ENCODE measurements at places on chromosomes 7 and 10.
A peak's percentile ranks its signal among the peaks of the same experiment; 100 is the strongest.

GRCh38 chr10:30036341-30036740 is 23.0 kb downstream of the JCAD start:
- no peak for DNase-seq

GRCh38 chr7:38962028-38962427 is 15.7 kb upstream of the POU6F2 start:
- DNase-seq = no peak

DNA sequence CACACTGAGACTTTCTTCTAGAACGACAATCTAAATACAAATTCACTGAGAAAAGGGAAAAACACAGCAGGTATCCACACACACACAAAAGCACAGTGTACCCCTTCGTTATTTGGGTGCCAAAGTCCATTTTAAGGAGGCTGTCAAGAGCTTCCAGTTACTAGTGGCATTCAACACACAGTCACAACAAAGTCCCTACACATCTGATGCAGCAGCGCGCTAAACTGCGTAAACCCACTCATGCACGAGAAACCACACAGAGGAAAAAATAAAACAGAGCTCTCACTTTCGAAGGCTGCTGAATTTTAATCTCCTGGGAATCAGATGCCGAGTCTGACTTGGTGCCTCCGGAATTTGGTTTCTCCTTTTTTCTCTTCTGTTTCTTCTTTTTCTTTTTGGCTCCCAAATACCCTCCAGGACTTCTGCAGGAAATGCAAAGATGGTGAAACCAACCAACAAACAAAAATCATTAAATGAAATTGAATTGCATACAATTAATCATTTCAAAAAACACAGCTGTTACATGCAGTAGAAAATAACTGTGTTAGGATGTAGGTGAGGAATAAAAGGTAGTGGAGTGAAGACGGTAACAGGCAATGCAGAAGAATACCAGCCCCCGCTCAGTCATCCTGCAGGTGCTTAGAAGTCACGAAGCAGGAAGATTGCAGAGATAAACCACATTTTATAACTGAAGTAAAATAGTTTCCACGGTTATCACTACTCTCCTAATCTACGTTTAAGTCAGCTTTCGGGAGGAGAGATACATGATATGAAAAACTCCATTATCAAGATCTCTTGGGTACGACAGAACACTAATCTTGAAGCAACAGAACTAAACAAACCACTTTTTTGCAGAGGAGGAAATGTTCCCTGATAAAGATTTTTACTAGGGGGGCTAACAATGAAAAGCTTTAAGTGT is 27.1 kb downstream of the NMT2 start:
- DNase-seq = peak; percentile 74

GRCh38 chr7:157753713-157754415 is 417.1 kb downstream of the DNAJB6 start:
- DNase-seq = no peak

DNA sequence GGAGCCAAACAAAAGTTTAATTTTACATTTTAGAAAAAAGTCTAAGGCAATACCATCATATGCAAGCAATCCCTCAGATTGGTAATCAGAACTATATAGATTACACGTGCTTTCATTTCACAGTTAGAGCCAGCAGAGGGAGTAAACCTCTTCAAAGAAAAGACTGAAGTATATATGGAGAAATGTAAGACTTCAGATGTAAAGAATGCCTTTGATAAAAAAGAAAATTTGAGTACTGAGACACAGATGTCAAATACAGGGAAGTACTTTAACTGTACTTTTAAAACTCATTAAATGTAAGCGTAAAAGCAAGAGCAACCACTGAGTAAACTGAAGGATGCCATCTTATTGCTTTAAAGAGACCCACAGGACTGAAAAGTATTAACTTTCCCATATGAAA is 101.4 kb upstream of the FAM133B start:
- DNase-seq = peak; percentile 62

DNA sequence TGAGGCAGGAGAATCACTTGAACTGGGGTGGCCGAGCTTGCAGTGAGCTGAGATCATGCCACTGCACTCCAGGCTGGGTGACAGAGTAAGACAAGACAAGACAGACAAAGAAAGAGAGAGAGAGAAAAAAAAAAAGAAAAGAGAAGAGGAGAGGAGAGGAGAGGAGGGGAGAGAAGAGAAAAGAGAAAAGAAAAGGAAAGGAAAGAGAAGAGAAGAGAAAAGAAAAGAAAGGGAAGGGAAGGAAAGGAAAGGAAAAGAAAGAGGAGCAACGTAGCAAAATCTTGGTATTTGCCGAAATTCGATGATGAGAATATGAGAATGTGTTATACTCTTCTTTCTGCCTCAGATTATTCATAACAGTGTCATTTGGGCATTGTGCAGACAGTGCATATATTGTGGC is 101.2 kb upstream of the PFKP start:
- DNase-seq = no peak

All from NCI-H2171 treated with DMSO at 0.1 percent for 48 hours (cell line).